Stimulated activated CD4-positive, alpha-beta T cell treated with anti-CD3 and anti-CD28 coated beads, Interleukin-15, amount 100 ng/mL, for 1 hour (primary cell): ENCODE measurements at places on chromosomes 3 and 15.

GRCh38 chr3:175573226-175573625 lies 714.1 kb downstream of the NAALADL2 start:
- no peak for DNase-seq

GRCh38 chr15:64014995-64015394 lies 31.3 kb downstream of the DAPK2 start:
- no peak for DNase-seq

GRCh38 chr3:159987291-159987711 lies 1.3 kb upstream of the IL12A start:
- DNase-seq = no peak

DNA sequence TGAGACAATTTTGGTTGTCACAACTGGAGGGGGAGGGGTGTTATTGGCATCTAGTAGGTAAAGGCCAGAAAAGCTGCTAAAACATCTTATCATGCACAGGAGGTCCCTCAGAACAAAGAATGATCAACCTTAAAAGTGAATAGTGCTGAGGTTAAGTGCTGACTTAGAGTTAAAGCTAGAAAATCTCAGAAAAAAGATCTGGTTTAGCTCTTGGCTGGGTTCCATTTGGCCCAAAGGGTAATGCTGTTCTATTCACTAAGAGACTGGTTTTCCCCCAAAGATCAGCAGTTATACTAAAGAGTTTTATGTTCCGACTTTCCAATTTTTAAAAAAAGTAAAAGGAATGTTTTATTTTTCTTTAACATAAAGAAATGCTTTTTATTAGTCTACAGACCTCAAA lies 15.6 kb downstream of the DCBLD2 start:
- no peak for DNase-seq

- DNase-seq = no peak
These were observed 4.8 kb downstream of the GPR15 start for GRCh38 chr3:98536456-98537017.

DNA sequence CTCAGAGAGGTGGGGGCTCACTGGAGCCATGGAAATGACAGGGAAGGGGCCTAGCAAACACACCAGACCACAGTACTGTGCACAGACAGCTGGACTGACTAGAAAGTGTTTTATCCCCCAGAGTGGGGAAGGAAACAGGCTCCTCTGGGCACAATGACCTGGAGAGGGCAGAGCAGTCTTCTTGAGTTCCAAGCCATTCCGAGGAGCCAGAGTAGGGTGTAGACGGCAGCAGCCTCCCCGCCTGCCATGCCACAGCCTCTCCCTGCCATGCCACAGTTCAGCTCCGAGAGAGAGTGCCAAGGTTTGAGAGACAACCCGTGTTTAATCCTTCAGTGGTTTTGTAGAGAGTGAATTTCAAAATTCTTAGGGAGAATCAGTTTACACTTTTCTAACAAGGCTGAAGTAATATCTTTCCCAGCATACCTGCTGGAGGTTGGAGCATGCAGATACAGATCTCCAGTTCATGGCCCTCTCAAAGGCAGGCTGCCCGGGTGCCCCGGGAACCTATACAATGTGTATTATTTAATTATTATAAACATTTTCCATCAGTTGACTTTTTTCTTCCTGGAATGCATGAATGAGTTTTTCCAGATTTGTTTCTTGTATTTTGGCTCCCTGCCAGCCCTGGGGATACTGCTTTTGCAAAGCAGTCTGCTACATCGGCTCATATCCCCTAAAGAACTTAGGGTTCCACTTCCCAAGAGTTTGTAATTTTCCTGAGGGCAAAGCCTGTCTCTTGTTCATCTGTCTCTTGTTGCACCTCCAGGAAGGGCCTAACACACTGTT lies 3.2 kb downstream of the PODXL2 start:
- no peak for DNase-seq

DNA sequence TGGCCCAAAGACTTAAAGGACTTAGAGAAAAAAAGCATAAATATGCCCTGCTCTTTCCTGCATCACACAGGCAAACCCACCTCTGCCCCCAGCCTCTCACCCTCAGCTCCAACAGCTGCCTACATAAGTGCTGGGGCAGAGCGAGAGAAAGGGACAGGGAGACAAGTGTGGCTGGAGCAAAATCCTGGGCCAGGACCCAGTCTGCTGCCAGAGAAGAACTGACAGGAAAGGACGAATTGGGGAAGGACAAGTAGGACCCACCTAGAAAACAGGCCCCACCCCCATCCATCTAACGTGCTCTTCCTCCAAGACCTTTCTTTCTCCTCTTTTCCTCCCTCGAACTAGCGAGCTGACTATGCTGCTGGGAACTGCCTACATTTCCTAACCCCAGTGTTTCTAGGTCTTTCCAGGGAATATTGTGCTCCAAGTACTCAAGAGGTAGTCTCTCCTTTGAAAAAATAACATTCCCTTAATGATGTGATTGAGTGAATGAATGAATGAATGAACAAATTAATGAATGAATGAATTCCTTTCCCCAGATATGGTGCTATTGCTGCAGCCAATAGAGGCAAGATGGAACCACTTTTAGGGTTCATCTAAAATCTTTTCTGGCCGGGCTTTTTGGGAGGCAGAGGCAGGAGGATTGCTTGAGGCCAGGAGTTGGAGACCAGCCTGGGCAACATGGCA lies 18.4 kb downstream of the IGDCC4 start:
- DNase-seq = no peak

- no peak for DNase-seq
These were observed 76.7 kb downstream of the FLNB start for GRCh38 chr3:58084788-58085543.

DNA sequence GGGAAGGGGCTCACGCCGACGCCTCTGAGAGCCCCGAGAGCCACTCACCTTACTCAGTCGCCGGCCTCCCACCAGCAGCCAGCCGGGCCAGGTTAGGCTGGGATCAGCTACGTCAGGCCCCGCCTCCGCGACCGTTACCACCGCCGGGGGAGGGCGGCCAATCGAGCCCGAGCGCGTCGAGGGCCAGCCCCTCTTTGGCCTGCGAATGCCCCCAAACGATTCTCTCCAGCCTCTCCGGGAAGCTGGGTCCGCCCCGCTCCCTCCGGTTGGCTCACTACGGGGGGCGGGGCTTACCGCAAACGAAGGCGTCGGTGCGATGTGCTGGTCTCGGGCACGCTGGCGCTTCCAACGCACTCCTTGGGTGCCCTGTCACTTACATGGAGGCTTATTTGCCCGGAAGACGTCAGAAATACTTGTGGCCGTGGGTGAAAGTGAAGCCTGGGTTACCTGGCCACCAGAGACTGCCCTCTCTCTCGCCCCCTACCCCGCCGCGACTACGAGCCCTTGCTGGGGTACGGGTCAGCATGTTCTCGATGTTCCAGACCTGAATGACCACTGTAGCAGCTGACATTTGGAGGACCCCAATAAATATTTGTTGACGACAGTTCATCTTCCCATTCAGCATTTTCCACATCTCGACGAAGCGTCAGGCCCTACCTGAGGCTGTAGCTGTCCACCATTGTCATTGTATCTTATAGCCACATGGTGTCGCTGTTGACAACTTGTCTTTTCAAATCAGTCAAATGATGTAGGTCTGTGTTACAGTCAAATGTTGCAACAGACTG lies at the start of gene CEP70:
TSS of gene CEP70 (minus strand) at position 111 of the 785 bp plus-strand sequence. CDS start 21,333 bp downstream, outside the sequence.
- DNase-seq = peak; percentile 78

GRCh38 chr3:146166415-146166821 lies 5.4 kb upstream of the PLOD2 start:
- DNase-seq = no peak

- DNase-seq = no peak
These were observed 3.2 kb downstream of the EIF1B start for GRCh38 chr3:40312661-40313226.

DNA sequence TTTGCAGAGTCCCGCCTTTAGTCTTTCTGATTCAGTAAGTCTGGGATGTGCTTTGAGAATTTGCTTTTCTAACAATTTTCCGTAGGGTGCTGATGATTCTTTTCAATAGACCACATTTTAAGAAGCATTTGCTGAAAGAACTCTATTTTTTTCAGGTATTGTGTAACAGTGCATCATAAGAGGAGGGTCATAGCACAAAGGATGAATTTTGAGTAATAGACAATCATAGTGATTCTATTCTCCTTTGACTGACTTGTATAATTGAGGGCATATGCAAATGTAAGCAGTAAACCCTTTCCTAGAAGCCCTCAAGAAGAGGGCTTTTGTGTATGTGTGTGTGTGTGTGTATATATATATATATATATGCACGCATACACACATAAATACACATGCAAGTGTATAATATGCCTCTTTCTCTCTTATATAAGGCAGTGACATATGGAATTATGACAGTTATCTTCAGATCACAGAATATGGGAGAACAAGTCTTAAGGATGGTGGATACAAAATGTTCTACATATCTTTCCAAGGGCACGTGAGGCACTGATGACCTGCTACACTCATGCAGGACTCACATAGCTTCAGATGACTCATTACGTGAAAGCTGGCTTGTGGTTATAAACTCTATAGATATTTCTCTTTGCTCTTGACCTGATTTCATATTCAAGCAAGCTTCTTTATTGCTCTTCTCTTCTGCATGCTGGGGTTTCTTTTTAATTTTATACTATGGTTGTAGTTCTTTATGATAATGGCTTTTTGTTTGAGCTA lies 6.5 kb upstream of the PLSCR1 start:
- no peak for DNase-seq

GRCh38 chr3:152076148-152076547 lies 192.6 kb upstream of the MBNL1 start:
- DNase-seq = no peak

DNA sequence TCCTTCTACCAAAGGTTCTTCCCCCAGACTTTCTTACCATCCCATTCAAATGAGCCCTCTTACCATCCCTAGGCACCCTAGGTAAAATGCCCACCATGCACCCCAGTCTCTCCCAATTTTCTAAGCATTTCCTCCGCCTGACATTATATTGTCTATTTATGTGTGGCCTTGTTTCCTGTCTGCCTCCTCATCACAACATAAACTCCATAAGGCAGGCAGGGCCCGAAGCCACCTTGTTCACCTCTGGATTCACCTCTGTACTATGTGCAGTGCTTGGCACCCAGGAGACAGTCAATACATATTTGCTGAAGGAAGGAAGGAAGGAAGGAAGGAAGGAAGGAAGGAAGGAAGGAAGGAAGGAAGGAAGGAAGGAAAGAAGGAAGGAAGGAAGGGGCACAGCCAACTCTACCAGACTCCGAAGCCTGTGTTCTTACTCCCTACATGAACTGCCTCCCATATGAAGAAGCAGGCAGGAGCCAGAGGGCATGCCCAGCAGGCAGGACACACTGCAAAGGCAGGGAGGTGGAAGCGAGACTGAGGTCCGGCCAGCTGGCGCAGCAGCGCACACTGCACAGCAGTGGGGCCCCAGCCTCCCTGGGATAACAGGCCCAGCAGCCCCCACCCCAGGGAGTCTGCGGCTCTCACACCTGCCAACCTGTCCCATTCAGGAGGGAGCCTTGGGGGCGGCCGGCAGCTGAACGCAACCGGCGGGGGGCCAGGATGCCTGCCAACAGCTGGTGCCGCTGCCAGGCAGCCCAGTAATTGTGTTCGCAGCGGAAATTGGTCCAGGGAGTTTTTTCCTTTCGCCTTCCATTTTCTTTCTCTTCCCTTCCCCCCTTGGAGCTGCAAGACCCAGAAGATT lies 106.0 kb upstream of the LINGO1 start:
- DNase-seq = no peak

GRCh38 chr3:66856533-66856932 lies 141.6 kb upstream of the KBTBD8 start:
- DNase-seq = no peak

DNA sequence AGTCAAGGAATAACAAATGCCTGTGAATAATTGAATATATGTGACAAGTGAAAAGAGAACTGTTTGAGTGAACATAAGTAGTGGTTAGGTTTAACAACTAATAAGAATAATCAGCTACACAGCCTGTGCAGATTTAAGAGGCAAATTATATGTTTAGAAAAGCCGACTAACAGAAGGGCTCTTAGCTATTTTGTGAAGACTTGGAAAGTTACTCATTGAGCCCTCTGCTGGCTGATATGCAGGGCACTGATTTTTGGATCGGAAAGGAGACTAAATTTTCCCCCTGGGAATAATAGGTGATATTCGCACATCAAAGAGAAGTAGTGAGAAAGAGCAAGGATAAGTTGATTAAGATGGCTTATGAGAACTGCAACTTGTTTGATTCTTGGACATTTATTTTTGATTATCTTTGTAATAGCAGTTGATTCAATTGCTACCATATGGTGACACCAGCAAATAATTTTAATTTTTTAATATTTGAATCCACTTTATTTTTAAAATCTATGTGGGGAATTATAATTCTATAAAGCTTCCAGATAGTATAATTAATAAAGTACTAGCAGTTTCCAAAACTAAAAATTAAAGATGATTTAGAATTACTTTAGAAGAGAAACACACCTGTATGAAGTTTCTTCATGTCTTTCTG lies 156.2 kb downstream of the NLGN1 start:
- no peak for DNase-seq

- DNase-seq = no peak
These were observed 24.0 kb downstream of the NOX5 start for GRCh38 chr15:69038508-69038907.
